NCI-H226 (cell line): ENCODE measurements at places on chromosomes 7 and 10.
A peak's percentile ranks its signal among the peaks of the same experiment; 100 is the strongest.

GRCh38 chr10:3199488-3199887 lies 26.9 kb upstream of the PITRM1 start:
- DNase-seq = no peak

- peak; percentile 70 for DNase-seq
Measured at GRCh38 chr10:119022846-119023552, 6.5 kb upstream of the NANOS1 start.

DNA sequence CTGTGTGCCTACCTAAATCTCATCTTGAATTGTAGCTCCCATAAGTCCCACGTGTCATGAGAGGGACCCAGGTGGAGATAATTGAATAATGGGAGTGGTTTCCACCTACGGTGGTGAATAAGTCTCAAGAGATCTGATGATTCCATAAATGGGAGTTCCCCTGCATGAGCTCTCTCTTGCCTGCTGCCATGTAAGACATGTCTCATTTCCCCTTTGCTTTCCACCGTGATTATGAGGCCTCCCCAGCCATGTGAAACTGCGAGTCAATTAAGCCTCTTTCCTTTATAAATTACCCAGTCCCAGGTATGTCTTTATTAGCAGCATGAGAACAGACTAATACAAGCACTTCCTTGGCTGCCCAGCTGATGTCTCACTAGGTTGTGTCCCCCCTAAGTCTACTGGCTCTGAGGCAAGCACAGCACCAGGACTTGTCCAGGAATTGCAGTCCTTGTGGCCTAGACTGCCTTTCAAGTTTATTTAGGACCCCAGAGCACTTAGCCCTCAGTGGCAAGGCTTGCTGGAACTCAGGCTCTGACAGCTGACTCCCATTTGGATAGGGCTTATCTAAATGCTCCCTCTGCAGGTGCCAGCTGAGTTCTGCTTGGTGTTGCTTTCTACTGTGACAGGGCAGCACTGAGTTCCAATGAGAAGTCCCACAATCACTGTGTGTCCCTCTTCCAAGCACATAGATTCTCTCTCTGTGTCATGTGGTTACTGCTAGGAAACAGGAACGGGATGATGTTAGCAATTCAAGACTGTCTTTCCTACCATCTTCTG lies 59.0 kb upstream of the TAS2R16 start:
- DNase-seq = peak; percentile 19

DNA sequence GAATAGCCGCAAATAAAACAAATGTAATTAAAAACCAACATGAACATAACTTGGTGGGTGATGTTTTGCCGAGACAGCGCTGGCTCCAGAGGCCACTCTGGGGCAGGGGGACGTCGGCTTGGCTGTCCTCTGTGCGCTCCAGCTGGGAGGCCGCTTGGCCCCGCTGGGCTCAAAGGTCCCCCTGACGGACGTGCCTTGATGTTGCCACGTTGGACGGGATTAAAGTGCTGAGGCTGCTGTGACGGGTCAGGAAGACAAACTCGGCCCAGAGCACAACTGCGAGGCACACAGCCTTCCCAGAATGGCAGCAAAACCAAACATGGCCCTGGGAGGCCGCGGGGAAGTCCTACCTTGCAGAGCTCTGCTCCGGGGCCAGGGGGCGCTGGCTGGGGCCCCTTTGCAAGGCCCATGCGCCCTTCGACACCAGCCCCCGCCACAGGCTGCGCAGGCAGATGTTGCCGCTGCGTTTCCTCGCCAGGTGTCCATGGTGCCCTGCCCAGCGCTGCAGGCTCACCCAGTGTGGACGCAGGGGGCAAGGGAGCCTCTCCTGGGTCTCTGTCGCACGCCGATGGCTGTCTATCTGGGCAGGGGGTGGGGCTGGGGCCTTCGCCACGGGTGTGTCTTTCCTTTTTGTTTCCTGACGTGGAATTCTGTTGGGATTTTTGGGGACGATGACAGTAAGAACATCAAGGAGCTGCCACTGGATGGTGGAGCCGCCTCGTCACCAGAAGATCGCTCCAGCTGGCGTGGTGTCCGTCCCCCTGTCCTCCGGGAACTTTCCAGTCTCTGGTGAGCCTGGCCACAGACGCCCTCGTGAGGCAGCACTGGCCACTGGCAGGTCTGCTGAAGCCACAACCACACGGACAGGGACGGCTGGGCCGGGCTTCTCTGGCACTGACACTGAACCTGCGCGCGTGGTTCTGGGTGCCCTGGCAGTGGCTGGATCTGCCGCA lies 99.6 kb upstream of the DIP2C start:
- no peak for DNase-seq

- peak; percentile 76 for DNase-seq
Measured at GRCh38 chr7:74343281-74344131, 54.3 kb downstream of the CLIP2 start.

DNA sequence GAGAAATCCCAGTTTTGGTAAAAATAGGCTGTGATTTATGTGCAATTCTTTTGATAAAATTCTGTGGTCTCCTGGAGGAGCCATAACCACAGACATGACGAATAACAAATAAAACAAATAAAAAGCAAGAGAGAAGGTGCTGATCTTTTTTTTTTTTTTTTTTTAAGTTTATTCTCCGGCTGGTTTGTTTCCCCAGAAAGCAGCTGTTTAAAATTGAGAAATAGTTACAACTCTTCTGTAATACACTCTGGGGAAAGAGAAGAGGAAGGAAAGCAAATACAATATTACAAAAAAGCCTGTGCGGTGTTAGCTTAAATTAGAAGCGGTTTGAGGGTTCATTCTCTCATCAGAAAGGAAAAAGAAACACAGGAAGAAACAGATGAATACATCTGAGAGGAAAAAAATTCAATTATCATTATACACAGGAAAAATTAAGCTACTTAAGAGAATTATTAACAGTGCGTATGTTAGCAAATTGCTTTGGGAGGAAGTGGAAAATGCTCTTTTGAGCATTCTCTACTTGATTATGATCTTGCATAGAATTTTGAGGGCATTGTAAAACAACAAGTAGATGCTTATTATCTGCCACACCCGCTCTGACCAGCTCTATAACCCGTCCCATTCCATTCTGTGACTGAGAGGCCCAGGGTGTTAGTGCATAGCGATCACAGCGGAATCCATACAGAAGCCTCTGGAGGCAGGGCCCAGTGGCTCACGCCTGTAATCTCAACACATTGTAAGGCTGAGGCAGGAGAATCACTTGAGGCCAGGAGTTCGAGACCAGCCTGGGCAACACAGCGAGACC lies 40.6 kb upstream of the WAC start:
- DNase-seq = no peak

DNA sequence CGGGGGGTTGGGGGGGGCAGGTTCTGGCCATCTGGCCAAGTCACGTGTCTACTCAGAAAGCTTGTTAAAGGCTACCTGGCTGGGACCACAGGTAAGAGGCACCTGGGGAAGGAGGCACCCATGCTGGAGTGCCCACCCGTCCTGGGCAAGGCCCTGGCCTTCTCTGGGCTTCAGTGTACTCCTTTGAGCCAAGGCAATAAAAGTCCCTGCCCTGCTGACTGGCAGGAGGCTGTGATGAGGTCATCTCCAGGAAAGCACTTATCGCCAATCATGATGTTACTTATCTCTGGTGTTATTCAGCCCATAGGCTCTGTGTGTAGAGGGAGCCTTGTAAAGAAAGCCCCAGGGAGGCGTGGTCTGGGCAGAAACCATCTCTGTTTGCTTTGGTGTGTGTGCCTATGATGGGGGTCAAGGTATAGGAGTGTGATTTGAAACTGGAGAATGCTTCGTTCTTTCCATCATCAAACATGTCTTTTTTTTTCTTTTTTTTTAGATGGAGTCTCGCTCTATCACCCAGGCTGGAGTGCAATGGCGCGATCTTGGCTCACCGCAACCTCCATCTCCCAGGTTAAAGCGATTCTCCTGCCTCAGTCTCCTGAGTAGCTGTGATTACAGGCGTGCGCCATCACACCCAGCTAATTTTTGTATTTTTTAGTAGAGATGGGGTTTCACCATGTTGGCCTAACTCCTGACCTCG lies 2.5 kb upstream of the CLDN4 start:
- DNase-seq = peak; percentile 81
